ENCODE measurements at places on chromosomes 2 and 18.

- H3K4me1 ChIP-seq, result peaks cover 3% of the 10 kb centered on the region
- H3K4me3 ChIP-seq, result no peak overlapping the region
- no peak overlapping the region for H3K27ac ChIP-seq
- DNase-seq, result no peak
- H3K27me3 ChIP-seq, result peaks cover 3% of the 10 kb centered on the region
These were observed 68.3 kb downstream of the NEB start for GRCh38 chr2:151665959-151666358.

GRCh38 chr2:191661097-191661924, 16.6 kb upstream of the NABP1 start:
- H3K36me3 ChIP-seq, result peaks cover 5% of the 10 kb centered on the region
- H3K27ac ChIP-seq, result no peak overlapping the region
- no peak for DNase-seq
- H3K4me1 ChIP-seq, result peaks cover 23% of the 10 kb centered on the region
- H3K4me3 ChIP-seq, result no peak overlapping the region
- no peaks in the 10 kb centered on the region for H3K27me3 ChIP-seq

- H3K4me3 ChIP-seq, result no peak overlapping the region
- peaks cover 27% of the 10 kb centered on the region for H3K27me3 ChIP-seq
- no peak for DNase-seq
- peaks cover 15% of the 10 kb centered on the region for H3K4me1 ChIP-seq
- H3K27ac ChIP-seq, result no peak overlapping the region
- no peaks in the 10 kb centered on the region for H3K36me3 ChIP-seq
These were observed 114.9 kb downstream of the ICOS start for GRCh38 chr2:204051476-204051875.

GRCh38 chr18:32529722-32530420, 59.2 kb upstream of the GAREM1 start:
- H3K4me1 ChIP-seq, result peaks cover 13% of the 10 kb centered on the region
- no peak overlapping the region for H3K4me3 ChIP-seq
- no peak overlapping the region for H3K27ac ChIP-seq

DNA sequence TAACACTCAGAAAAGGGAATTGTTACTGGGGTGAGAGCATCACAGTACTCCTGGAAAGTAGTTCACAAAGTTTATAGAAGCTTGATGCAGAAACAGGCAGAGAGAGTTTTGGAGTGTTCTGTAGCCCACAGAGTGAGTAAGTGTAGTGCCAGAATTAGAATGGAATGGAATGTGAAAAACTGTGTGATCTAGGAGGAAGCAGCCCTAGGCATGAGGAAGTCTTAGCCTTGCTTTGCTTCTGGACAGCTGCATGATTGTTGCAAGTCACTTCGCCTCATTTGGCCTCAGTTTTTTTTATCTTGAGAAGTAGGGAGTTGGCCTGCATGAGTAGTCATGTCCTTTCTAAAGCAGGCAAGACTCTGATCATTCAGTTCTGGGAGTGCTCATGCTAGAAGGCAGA, 10.9 kb downstream of the SERPINB12 start:
- H3K4me3 ChIP-seq, result no peak overlapping the region
- no peak for DNase-seq
- H3K27ac ChIP-seq, result no peak overlapping the region

GRCh38 chr2:207847807-207848544, 78.3 kb upstream of the FZD5 start:
- no peaks in the 10 kb centered on the region for H3K27me3 ChIP-seq
- H3K4me3 ChIP-seq, result no peak overlapping the region
- H3K36me3 ChIP-seq, result no peaks in the 10 kb centered on the region
- no peaks in the 10 kb centered on the region for H3K4me1 ChIP-seq

DNA sequence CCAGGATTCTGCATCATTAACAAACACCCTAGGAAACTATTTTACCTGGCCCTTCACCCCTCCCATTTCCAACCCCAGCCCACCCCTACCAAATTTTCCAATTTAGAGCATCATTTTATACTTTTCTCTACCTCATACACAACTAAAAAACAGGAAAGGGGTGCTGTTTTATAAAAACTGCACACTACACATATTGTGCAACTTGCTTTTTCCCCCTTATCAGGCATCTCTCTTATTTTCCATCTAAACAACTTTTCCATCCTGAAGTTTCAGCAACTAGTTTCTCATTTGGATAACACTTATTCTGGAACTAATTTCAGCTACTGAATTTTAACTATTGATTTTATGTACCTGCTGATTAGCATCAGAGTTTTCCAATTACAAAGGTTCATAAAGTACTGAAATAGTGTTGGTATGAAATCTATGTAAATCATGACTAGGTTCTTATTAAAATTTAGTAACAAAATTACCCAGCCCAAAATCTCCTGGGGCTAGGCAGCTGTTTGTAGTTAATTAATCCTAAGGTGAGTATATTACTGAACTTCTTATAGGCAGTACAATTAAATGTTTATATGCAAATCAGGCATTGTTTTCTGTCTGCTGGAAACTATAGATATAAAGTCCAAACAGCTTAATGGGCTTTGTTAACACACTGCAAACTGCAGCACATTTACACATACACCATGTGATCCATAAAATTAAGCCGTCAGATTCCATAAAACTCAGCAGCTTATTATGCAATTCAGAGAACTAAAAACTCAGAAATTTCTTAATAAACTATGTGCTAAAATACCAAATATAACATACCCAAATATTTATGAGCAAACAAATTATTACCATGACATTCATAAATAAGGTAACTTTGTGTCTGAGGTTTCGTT, 7.9 kb downstream of the SF3B1 start:
- H3K27ac ChIP-seq, result peak overlapping the region; percentile 58
- H3K4me3 ChIP-seq, result peak overlapping the region; percentile 1
- DNase-seq, result no peak
- H3K36me3 ChIP-seq, result peaks cover 29% of the 10 kb centered on the region

DNA sequence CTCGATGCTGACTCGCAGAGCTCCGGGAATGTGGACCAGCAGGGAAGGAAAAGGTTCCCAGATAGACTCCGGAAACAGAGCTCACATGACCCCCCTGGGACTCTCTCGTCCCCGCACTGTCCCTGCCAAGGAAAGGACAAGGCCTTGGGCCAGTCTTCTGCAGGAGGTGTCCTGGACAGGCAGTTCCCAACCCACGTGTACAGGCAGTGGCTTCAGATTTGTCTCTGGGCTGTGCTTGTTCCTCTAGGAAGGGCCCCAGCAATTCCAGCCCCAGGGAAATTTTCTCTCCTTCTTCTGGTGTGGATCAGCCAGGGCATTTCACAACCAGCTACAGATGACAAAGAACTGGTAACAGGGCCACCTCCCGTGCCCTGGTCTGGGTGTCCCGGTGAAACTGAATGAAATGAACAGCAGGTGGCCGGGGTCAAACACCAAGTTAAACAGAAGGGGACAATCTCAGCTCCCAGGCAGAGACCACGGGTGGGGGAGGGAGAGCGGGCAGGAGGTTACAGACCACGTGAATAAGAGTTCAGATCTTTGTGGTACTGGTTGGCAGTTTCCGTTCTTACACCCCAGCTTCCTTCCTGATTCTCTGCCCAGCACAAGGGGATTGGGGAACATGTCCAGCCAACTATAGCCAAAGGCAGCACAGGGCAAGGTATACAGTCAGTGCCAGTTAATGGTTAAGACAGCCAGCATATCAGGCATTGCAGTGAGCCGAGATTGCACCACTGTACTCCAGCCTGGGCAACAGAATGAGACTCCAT, 52.2 kb upstream of the CAB39 start:
- DNase-seq, result peak; percentile 63
- H3K36me3 ChIP-seq, result peaks cover 31% of the 10 kb centered on the region
- no peaks in the 10 kb centered on the region for H3K27me3 ChIP-seq
- H3K4me3 ChIP-seq, result peak overlapping the region; percentile 97
- peak overlapping the region; percentile 99 for H3K27ac ChIP-seq

- H3K27ac ChIP-seq, result no peak overlapping the region
- H3K27me3 ChIP-seq, result peaks cover 21% of the 10 kb centered on the region
- H3K4me3 ChIP-seq, result no peak overlapping the region
- H3K4me1 ChIP-seq, result peaks cover 17% of the 10 kb centered on the region
These were observed 31.6 kb downstream of the LONRF2 start for GRCh38 chr2:100290718-100291151.

DNA sequence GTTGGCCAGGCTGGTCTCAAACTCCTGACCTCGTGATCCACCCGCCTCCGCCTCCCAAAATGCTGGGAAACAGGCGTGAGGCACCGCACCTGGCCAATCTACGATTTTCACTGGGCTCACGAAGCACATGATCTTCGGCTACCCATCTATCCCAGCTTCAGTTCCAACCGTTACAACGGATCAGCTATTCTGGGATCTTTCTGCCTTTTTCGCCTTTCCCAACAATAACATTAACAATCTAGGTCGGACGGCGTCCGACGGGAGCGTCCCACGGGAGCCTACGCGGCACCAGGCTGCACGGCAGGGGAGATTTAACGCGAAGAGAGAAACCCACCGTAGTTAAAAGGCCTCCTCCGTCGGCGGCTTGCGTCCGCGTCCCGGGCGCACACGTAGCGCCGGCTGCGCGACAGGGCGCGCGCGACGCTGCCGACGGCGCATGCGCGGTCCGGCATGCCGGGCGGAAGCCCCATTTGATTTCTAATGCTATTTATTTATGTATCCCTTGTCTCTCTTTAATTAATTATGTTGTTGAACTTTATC, at the start of gene MSL3B:
TSS of gene MSL3B (minus strand) at position 394 of the 540 bp plus-strand sequence.
- peak within 1 kb of the TSS; percentile 93 for H3K4me3 ChIP-seq
- H3K4me1 ChIP-seq, result peaks cover 23% of the 10 kb centered on the region
- peaks cover 25% of the 10 kb centered on the region for H3K36me3 ChIP-seq
- peak within 1 kb of the TSS; percentile 89 for H3K27ac ChIP-seq
- H3K27me3 ChIP-seq, result peaks cover 26% of the 10 kb centered on the region
- DNase-seq, result peak; percentile 61

DNA sequence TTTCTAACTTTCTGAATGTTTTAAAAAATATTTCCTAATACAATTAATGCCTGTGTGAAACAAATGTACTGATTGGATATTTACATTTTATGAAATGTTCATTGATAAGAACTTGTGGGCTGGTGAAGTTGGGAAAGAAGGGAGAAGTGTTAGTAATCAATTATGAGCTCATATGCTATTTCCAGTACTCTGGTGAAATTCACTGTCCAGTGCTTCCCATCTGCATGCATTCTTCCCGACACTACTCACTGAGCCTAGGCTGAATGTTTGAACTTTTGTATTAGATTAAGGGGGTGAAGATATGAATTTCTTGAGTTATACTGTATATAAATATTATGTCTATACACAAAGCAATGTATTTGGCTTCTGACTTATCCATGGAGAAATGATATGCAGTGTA, 36.0 kb downstream of the SKA1 start:
- no peak for DNase-seq
- H3K4me3 ChIP-seq, result no peak overlapping the region
- H3K36me3 ChIP-seq, result no peaks in the 10 kb centered on the region
- peaks cover 36% of the 10 kb centered on the region for H3K27me3 ChIP-seq

GRCh38 chr18:7576685-7577084, 9.6 kb downstream of the PTPRM start:
- H3K4me3 ChIP-seq, result no peak overlapping the region
- no peaks in the 10 kb centered on the region for H3K4me1 ChIP-seq
- no peak overlapping the region for H3K27ac ChIP-seq
- H3K36me3 ChIP-seq, result no peaks in the 10 kb centered on the region

- no peak for DNase-seq
- H3K4me3 ChIP-seq, result no peak overlapping the region
- peaks cover 14% of the 10 kb centered on the region for H3K27me3 ChIP-seq
- no peaks in the 10 kb centered on the region for H3K36me3 ChIP-seq
These were observed 69.3 kb downstream of the MARCO start for GRCh38 chr2:119011162-119011909.

GRCh38 chr2:85675866-85676548, 8.0 kb upstream of the SFTPB start:
- peaks cover 15% of the 10 kb centered on the region for H3K4me1 ChIP-seq
- no peak for DNase-seq
- no peak overlapping the region for H3K27ac ChIP-seq
- H3K4me3 ChIP-seq, result no peak overlapping the region

DNA sequence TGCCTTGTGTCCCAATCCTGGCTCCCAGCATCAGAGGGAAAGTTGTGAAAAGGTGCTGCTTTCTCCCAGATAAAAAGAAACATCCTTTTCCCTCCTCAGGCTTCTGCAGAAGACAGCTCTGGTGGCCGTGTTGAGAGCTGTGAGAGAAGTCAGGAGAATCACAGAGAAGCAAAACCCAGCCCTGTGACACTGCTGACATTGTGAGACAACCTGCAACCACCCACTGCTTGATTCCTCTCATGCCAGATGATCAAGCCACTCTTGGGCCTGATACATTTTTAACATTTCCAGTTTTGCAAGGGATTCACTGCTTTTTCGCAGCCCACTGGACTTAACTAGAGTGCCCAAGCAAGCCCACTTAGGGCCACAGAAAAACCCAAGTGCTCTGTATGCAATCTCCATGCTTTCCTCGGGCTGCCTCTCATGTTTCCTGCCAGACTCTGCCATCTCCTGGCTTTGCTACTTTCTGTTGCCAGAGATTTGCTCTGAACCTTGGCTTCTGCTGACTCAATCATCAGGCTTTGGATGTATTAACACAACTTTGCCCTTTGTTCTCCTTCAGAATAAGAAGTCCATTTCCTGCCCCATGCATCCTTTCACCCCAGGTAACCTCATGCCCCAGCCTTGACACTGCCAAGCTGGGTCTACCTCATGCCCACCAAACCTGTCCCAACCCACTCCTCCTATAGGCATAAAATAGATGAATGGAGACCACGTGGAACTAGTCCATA, 24.9 kb upstream of the TTR start:
- no peak overlapping the region for H3K4me3 ChIP-seq
- no peaks in the 10 kb centered on the region for H3K27me3 ChIP-seq
- no peaks in the 10 kb centered on the region for H3K36me3 ChIP-seq
- H3K27ac ChIP-seq, result no peak overlapping the region
- no peak for DNase-seq

GRCh38 chr2:43579275-43579981, 16.4 kb downstream of the THADA start:
- H3K4me1 ChIP-seq, result peaks cover 6% of the 10 kb centered on the region
- H3K4me3 ChIP-seq, result no peak overlapping the region
- H3K27me3 ChIP-seq, result no peaks in the 10 kb centered on the region
- peaks cover 55% of the 10 kb centered on the region for H3K36me3 ChIP-seq
- H3K27ac ChIP-seq, result peak overlapping the region; percentile 58
- DNase-seq, result no peak

GRCh38 chr18:56289381-56289780, 349.0 kb downstream of the TXNL1 start:
- DNase-seq, result no peak
- no peak overlapping the region for H3K27ac ChIP-seq
- no peaks in the 10 kb centered on the region for H3K4me1 ChIP-seq
- no peaks in the 10 kb centered on the region for H3K36me3 ChIP-seq
- no peak overlapping the region for H3K4me3 ChIP-seq

- H3K4me1 ChIP-seq, result peaks cover 4% of the 10 kb centered on the region
- H3K36me3 ChIP-seq, result no peaks in the 10 kb centered on the region
- no peak overlapping the region for H3K4me3 ChIP-seq
These were observed 77.3 kb downstream of the POLE4 start for GRCh38 chr2:75035444-75036353.

GRCh38 chr18:53991805-53992204, 232.7 kb downstream of the MBD2 start:
- H3K4me1 ChIP-seq, result no peaks in the 10 kb centered on the region
- H3K36me3 ChIP-seq, result no peaks in the 10 kb centered on the region
- H3K27ac ChIP-seq, result no peak overlapping the region
- DNase-seq, result no peak

- H3K4me1 ChIP-seq, result peaks cover 10% of the 10 kb centered on the region
- no peak overlapping the region for H3K4me3 ChIP-seq
- no peak overlapping the region for H3K27ac ChIP-seq
- no peak for DNase-seq
- H3K27me3 ChIP-seq, result peaks cover 37% of the 10 kb centered on the region
- H3K36me3 ChIP-seq, result no peaks in the 10 kb centered on the region
These were observed 36.2 kb downstream of the CHRNA1 start for GRCh38 chr2:174728096-174728495.

All from T-helper 2 cell treated with Interferon-gamma antibody and Interleukin-4, amounts not matched to agents 5 μg/mL and 100 μg/mL, for 36 hours (primary cell).